Ovary (tissue), 10 donors: ENCODE measurements at places on chromosomes 1 and 21. TPM values are rescaled to one million over a fixed set of nuclear protein-coding genes. Genes with fewer than 3 reads are reported as not detected.

GRCh38 chr1:156063997-156064285 lies 3.0 kb downstream of the RAB25 start:
- no peaks in the 10 kb centered on the region for H3K4me1 ChIP-seq

The MLLT11 gene
- 1.3 TPM for total RNA-seq

- no peaks in the 10 kb centered on the region for H3K27me3 ChIP-seq
- H3K27ac ChIP-seq, result no peak overlapping the region
- H3K4me3 ChIP-seq, result no peak overlapping the region
These were observed 20.0 kb upstream of the ZNF326 start for GRCh38 chr1:89974696-89975470.

DNA sequence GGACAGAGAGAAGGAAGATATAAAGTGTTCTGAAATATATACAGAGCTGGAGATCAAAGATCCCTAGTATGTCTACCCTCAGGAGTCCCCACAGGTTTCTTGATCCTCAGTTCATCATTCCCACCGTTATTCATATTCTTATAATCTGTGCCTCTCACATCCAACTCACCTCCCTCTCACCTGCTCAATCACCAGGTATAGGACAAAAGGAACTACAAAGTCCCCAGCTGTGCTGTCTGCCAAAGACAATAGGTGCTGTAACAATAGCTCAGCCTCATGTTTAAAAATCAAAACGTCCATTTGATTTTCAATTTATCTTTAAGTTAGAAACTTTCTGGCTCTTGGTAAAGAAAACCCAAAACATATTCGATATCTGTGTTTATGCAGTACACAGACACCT lies 121.1 kb upstream of the PKN2 start:
- no peak for DNase-seq
- H3K4me3 ChIP-seq, result no peak overlapping the region
- H3K36me3 ChIP-seq, result no peaks in the 10 kb centered on the region
- H3K4me1 ChIP-seq, result no peaks in the 10 kb centered on the region
- H3K27ac ChIP-seq, result no peak overlapping the region

The AADACL3 gene
- not detected for total RNA-seq

The ADORA1 gene
- 1.3 TPM for total RNA-seq

The C1QB gene
- 206 TPM for total RNA-seq
